ENCODE measurements at places on chromosomes 2 and 18. TPM values are rescaled to one million over a fixed set of nuclear protein-coding genes. Genes with fewer than 3 reads are reported as not detected.

GRCh38 chr2:151051574-151052220, 210.0 kb downstream of the RBM43 start:
- H3K36me3 ChIP-seq = no peaks in the 10 kb centered on the region
- no peaks in the 10 kb centered on the region for H3K27me3 ChIP-seq
- no peak overlapping the region for H3K27ac ChIP-seq
- peak; percentile 55 for DNase-seq
- H3K4me3 ChIP-seq = no peak overlapping the region
- peaks cover 54% of the 10 kb centered on the region for H3K4me1 ChIP-seq

Gene ACMSD
- total RNA-seq = not detected

- H3K27me3 ChIP-seq = no peaks in the 10 kb centered on the region
- no peaks in the 10 kb centered on the region for H3K4me1 ChIP-seq
- H3K27ac ChIP-seq = no peak overlapping the region
- no peak overlapping the region for H3K4me3 ChIP-seq
- DNase-seq = no peak
- H3K36me3 ChIP-seq = no peaks in the 10 kb centered on the region
Measured at GRCh38 chr2:183927406-183928325, 670.7 kb upstream of the ZNF804A start.

Gene ARHGAP15
- total RNA-seq = not detected

GRCh38 chr18:57223144-57223870, 76.4 kb downstream of the BOD1L2 start:
- H3K36me3 ChIP-seq = no peaks in the 10 kb centered on the region
- H3K27ac ChIP-seq = no peak overlapping the region
- peaks cover 7% of the 10 kb centered on the region for H3K27me3 ChIP-seq
- no peaks in the 10 kb centered on the region for H3K4me1 ChIP-seq
- H3K4me3 ChIP-seq = no peak overlapping the region
- no peak for DNase-seq

DNA sequence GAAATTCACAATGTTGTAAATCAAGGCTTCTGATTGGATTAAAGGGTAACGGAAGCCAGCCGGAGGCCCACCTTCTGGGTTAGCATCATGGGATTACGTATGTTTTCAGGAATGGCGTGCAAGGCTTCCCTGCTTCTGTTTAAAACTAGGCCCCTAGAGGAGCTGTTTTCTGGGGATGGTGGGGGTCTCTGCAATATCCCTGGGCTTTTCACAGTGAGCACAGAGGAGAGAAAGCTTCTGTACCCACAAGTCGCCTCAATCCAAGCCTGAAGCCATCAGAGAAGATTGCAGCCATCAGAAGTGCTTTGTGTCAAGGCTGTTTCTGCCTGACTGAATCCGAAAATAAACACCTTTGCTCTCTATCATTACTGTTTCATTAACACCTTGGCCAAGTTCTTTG, 226.9 kb upstream of the SMIM21 start:
- H3K36me3 ChIP-seq = no peaks in the 10 kb centered on the region
- no peak for DNase-seq
- H3K4me3 ChIP-seq = no peak overlapping the region
- H3K4me1 ChIP-seq = no peaks in the 10 kb centered on the region
- no peak overlapping the region for H3K27ac ChIP-seq
- peaks cover 13% of the 10 kb centered on the region for H3K27me3 ChIP-seq

DNA sequence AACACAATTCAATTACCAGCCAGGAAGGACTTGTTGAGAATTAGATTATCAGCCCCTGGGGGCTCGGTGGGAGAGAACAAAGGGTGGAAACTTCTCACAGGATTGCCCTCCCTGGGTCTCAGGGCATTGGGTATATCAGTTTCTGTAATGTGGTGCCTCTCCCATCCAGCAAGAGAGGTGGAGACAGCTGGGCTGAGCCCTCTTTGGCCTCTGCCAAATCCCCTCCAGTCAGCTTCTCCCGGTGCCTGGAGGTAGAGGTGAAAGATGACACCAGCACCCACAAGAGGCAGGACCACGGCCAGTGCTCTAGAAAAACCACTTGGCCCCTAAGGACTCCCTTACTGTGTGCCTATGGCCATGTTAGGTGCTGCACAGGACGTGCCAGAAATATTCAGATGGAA, 179.7 kb downstream of the HAUS1 start:
- H3K27ac ChIP-seq = no peak overlapping the region
- H3K27me3 ChIP-seq = peaks cover 9% of the 10 kb centered on the region
- H3K4me1 ChIP-seq = peaks cover 29% of the 10 kb centered on the region
- no peak overlapping the region for H3K4me3 ChIP-seq
- no peaks in the 10 kb centered on the region for H3K36me3 ChIP-seq

GRCh38 chr2:40178171-40178778, 273.6 kb downstream of the SLC8A1 start:
- peaks cover 62% of the 10 kb centered on the region for H3K4me1 ChIP-seq
- DNase-seq = no peak
- peaks cover 3% of the 10 kb centered on the region for H3K27me3 ChIP-seq
- peaks cover 19% of the 10 kb centered on the region for H3K36me3 ChIP-seq

All from HFFc6 (cell line).